ENCODE measurements at places on chromosomes 7 and 10.
A peak's percentile ranks its signal among the peaks of the same experiment; 100 is the strongest.

DNA sequence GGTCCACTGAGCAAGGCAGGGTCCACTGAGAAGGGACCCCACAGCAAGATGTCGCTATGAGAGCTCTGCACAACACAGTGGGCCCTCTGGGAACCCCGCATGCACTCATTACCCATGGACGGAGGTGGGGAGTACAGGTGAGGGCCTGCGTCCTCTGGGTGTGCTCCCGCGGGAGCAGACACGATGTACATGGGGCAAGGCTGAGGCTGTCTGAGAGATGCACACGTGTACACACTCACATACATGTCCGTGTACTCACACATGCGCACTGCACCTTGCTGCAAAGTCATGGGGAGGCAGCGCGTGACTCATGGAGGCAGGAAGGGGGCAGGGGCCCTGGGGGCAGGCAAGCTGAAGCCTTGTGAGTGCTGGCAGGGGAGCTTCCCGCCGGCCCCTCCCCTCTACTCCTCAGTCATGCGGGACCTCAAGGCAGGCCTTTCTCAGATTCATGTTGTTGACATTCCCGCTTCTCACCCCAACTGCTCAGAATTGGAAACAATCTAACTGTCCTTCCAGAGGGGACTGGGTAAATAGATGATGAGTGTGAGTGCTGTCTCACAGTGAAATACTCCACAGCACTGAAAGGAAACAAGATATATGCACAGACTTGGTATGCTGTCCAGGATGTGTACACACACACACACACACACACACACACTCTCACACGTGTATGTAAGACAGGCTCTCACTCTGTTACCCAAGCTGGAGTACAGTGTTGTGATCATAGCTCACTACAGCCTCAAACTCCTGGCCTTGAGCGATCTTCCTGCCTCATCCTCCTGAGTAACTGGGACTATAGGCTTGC lies 40.0 kb downstream of the GOLGA7B start:
- DNase-seq, result peak; percentile 94

GRCh38 chr7:35418716-35419390 lies 165.0 kb upstream of the TBX20 start:
- DNase-seq, result no peak

DNA sequence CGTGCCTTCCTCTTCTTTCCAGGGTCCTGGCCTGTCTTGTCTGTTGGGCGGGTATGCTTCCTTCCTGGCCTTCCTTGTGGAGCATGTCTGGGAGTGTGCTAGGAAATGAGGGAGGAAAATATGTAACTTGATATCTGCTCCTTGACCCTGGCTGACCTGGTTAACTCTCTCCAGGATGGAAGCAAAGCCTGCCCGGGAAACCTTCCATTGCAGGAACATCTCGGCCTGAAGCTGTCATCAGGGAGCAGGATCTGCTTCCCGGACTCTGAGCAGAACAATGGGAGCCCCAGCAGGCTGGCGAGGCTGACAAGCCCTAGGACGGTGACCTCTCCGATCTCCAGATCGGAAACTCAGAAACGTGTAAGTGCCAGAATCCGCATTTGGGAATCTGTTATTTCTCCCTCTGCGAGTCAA lies 340.3 kb downstream of the FRMD4A start:
- no peak for DNase-seq

DNA sequence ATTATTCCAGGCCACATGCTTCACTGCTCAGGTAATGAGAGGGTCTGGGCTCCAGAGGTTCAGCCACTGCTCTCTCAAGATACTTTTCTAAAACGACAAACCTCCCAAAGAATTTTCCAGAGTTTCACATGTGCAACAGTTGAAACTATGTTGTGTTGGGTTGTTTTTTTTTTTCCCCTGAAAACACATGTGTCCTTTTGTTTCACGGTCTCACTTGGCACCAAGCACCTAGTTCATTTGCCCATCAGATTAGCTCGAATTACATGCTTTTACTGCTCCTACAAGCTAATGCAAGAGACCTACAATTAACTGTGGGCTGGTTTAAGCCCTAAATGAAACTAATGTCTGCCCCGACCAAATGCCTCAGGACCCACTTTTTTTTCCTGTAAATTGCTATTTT lies 313.3 kb downstream of the FGFR2 start:
- no peak for DNase-seq

DNA sequence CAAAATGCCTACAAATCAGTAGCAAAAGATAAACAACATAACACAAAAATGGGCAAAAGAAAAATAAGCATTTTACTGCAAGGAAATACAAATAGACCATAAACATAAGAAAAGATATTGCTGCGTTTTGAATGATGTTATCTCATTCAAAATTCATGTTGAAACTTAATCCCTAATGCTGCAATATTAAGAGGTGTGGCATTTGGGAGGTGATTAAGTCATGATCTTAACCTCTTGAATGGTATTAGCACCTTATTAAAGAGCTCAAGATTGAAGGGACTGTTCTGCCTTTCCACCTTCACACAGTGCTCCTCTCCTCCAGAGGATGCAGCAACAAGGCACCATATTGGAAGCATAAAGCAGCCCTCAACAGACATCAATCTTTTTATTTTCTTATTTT lies 12.4 kb upstream of the TNKS2 start:
- no peak for DNase-seq

GRCh38 chr10:4511509-4511908 lies 314.5 kb upstream of the AKR1E2 start:
- DNase-seq, result no peak
